ENCODE measurements at places on chromosomes 16 and 17.

DNA sequence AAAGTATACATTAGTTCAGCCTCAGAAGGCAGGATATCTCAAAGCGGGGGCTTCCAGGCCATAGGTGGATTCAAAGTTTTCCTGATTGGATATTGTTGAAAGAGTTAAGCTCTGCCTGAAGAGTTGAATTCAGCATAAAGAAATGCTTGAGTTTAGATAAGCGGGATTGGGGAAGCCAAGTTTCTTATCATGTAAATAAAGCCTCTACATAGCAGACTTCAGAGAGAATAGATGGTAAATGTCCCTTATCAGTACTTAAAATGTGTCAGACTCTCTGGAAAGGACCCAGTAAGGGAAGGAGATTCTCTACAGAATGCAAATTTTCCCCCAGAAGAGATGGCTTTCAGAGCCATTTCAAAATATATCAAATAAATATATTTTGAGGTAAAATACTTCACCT lies 423.5 kb downstream of the SHISA9 start:
- DNase-seq: no peak

DNA sequence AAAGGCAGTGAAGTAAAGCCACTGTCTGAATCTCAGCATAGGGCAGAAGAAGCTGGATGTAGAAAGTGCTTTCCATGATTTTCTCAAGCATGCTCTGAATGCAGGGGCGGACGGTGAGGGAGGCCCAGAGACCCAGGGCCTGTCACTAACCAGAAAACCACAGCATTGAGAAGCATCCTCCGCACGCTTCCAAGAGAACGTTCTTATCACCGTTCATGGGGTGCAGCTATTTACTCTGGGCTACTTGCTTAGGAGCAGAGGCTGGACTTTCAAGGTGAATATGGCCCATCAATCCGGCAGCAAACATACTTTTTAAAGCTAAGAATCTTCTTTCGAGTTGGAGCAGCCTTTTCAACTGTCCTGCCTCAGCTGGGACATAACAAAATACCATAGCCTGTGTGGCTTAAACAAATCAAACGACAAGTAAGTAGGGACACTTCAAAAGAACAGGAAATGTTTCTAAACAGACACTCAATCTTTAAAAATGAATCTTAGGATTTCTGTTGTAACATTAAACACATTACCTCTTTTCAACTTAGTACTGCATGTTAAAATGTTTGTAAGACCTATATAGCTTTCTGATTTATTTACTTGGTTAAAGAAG lies 46.5 kb upstream of the CDRT4 start:
- no peak for DNase-seq

DNA sequence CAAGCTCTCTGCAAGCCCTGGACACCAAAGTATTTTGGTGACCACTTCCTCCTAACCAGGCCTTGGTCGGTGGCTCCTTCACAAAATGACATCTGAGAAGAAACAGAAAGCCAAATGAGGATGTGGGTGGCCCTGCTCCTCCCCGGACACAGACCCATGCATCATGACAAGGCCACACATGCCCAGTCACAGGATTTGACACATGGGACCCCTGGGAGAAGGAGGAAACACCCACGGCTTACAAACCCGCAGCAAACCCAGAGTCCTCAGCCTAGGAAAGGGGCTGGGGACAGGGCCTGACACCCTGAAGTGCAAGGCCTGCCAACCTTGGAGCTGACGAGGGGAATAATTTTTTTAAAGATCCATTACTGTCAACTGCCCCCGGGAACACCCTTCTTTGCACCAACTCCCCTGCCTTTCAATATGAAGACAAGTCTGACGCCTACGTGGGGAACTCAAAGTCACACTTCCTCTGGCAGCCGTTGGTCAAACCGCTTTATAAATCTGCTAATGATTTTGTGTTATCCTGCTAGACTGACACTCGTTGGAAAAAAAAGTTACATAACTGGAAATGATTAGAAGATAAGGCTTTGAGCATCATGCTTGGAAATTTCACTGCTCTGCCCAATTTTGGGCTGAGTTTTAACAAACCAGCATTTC lies 41.3 kb downstream of the GAS7 start:
- DNase-seq: no peak

- peak; percentile 62 for DNase-seq
Measured at GRCh38 chr17:8857919-8858318, 9.6 kb downstream of the PIK3R6 start.

- no peak for DNase-seq
Measured at GRCh38 chr16:85289760-85290625, 177.7 kb upstream of the CIBAR2 start.

- DNase-seq: no peak
Measured at GRCh38 chr16:7398536-7398935, 65.9 kb downstream of the RBFOX1 start.

- no peak for DNase-seq
Measured at GRCh38 chr16:85381738-85382592, 231.2 kb upstream of the GSE1 start.

GRCh38 chr16:49601576-49601975 lies 228.0 kb downstream of the C16orf78 start:
- DNase-seq: no peak
